ENCODE measurements at places on chromosomes 13 and 19. TPM values are rescaled to one million over a fixed set of nuclear protein-coding genes. Genes with fewer than 3 reads are reported as not detected.

GRCh38 chr13:100890645-100891044 is 216.1 kb upstream of the TMTC4 start:
- no peak for DNase-seq

DNA sequence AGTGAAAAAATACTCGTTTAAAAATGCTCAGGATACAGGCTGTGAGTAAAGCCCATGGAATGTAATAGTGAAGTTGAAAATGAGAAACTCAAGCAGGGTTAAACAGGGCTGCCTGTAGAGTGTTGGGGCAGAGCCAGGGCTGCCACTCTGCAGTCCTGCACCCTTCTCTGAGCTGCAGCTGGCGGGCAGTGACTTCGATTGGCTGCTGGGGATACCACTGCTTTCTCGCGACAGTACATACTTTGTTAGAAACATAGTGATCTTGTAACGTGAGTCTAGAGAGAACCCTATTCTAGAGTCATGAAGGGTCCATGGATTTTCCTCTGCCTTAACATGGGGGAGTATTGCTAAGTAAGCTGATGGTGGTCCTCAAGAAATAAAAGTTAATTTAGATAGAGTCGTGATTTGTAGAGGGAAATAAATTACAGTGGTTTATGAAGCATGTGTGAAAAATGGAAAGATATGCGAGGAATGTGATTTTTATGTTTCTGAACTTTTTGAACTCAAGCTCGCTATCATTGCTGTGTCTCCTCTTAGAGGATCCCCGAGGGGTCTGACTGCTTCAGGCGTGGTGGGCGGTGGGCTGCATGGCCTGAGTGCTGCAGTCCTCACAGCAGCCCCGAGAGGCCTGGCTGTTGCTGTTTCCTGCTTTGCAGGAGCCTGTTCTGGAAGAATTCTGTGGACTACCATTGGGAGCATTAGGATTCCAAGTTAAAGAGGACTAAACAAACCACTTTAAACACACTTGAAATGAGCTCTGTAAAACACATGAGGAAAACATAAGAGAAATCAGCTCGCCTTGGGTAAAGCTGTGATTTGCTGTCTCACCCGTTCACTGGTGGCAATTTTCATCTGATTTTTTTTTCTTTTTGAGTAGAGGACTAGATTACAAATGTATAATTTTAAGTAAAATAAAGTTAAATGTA is 95.7 kb downstream of the ARHGEF7 start:
- DNase-seq = no peak

GRCh38 chr19:46659151-46660007 is 1.6 kb downstream of the DACT3 start:
- DNase-seq = no peak

GRCh38 chr19:29384656-29385055 is 141.1 kb upstream of the VSTM2B start:
- DNase-seq = no peak

DNA sequence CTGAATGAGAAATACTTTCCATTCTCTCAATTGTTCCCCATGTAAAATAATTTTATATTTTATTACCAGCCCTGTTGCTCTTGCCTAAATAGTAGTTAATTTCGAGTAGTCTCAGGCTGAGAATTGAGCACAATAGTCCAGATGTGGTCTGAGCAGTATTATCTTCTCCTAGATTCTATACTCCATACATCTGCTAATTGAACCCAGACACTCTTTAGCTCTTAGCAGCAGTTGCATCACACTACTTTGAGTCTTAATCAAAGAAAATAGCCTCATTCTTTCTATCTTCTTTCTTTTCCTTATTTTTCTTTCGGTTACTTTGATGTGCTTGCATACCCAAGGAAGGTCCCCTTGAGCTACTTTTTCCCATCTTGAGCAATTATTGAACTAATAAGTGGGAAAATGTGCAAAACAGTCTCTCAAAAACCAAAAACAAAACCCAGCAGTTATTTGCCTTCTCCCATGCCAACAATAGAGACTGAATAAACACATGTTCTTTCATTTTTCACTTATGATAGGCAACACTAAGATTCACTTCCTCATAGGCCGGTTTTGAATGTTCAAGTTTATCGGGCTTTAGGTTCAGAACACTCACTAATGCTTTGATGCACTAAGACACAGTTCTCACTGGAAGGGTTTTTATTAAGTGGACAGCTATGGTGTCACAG is 204.5 kb downstream of the POU4F1 start:
- DNase-seq = no peak

DNA sequence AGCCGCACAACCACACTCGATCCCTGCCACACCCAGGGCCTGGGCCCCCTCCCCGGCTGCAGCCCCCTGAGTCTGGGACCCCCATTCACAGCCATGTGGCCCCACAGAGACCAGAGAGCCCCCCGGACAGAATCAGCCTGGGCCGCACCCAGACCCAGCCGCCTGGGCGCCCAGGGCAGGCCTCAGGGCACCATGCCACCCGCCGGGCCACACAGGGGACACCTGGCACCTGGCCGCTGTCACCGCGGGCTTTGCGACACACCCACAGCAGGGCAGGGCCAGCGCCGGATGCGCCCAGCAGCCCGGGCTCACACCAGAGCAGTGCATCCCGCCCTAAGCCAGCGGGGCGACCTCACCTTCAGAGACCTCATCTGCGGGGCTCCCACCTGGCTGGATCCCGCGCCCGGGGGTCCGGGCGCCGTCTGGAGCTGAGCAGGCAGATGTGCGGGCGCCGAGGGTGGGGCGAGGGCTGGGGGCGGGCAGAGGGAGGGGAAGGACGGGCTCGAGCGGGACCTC is 443 bp downstream of the TBXA2R start:
- DNase-seq = no peak

DNA sequence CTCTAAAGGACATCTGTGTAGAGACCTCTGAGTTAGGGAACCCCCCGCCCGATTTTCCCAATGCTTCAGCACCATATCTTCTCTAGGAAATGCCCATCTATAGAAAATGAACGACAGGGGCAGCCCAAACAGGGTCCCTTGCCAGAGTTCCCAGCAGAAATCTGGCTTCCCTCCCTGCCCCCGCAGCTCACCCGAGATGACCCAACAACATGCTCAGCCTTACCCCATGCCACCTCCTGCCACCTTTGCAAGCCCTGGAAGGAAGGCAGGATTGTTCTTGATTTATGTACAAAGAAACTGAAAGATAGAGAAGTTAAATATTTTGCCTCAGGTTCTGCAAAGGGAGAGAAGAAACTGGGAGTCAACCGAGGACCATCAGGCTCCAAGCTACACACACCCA is 105.6 kb upstream of the UQCRFS1 start:
- DNase-seq = no peak

GRCh38 chr19:56896095-56896494 is 55.6 kb upstream of the PEG3 start:
- no peak for DNase-seq

- DNase-seq = no peak
Measured at GRCh38 chr13:86563308-86563707, 764.1 kb upstream of the SLITRK6 start.

GRCh38 chr13:21691928-21692327 is 21.1 kb downstream of the FGF9 start:
- DNase-seq = no peak

- DNase-seq = no peak
Measured at GRCh38 chr13:71714802-71715375, 152.1 kb downstream of the DACH1 start.

GRCh38 chr13:83752141-83752540 is 130.1 kb downstream of the SLITRK1 start:
- DNase-seq = no peak

DNA sequence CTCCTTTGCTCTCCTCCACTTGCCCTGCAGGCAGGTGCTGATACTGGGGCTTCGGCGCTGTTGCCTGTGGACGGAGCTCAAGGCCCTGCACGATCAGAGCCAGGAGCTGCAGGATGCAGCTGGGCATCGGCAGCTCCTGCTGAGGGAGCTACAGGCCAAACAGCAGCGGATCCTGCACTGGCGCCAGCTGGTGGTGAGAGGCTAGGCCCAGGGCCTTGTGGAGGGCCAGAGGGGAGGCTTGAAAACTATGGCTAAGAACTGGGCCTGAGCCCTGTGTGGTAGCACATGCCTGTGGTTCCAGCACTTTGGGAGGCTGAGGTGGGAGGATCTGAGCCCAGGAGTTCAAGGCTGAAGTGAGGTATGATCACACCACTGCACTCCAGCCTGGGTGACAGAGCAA is 6.3 kb downstream of the HAUS5 start:
- DNase-seq = no peak

- no peak for DNase-seq
Measured at GRCh38 chr19:32671883-32672593, 2.9 kb downstream of the ANKRD27 start.

DNA sequence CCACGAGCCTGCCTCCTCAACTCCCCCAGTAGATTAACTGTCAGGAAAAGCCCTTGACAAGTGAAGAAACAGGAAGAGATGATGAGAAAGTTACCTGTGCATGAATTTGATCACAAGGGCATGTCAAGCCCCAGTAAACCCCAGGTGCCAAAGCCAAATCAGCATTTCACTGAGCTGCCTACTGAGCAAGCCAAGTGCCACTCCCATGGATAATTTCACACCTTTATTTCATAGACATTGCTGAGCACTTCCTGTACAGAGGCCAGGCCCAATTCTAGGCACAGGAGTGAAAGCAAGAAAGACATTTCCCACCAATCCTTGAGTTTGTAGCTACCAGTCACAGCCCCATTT is 2.4 kb downstream of the GADD45GIP1 start:
- DNase-seq = no peak

DNA sequence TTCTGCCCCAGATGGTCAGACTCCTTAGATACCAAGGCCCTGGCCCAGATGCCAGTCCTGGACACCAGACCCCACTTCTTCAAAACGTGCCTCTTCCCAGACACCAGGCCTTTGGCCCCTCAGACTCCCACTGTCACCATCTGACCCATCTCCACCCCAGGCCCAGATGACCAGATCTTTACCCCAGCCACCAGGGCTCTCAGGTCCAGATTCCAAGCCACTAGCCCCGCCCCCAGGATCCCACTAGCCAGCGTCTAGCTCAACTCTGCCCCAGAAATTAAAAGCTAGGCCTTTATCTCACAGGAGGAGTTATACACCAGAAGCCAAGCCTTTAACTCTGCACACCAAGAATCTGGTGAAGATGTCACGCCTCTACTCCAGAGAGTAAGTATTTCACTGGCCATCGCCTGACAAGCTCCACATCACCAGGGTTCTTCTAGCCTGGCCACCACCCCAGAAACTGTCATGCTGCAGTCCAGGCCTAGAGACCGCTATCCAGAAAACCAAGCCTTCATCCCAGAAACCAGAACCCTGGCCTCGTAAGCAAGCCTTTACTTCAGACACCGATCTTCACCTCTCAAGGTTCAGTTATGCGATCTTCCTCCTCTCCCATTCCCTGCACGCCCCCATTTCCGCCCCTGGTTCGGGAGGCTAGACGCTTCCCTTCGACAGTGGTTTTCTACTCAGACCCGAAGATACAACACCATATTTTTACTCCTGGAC is 595 bp downstream of the XAB2 start:
- DNase-seq = no peak

DNA sequence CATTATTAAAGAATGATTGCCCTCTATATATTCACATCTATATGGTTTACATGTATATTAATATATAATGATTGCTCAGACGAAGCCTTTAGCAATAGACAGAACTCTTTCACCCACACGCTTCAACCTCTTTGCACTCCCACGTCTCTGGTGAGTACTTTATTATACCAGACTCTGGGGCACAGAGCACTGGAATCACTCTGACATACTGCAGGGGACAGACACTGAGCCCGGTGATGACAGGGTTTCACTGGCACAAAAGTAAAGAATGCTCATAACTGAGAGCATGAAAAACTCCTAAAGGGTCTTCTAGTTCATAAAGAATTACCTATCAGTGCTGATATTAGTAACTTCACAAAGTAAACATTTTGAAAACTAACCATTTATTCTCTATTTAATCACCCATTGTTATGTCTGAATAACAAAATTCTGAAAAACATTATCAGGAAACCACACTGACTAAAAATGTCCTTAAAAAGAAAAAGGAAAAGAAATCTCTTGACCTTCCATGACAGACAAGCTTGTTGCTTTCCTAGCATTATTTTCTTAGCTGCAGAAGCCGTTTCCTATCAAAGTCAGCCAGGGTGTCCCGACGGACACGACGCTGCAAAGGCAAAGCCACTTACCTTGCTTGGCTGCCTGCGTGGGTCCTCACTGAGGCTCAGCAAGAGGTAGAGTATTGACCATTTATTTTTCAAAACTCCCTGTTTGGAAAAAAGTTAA is 29.1 kb downstream of the TUBGCP3 start:
- no peak for DNase-seq

DNA sequence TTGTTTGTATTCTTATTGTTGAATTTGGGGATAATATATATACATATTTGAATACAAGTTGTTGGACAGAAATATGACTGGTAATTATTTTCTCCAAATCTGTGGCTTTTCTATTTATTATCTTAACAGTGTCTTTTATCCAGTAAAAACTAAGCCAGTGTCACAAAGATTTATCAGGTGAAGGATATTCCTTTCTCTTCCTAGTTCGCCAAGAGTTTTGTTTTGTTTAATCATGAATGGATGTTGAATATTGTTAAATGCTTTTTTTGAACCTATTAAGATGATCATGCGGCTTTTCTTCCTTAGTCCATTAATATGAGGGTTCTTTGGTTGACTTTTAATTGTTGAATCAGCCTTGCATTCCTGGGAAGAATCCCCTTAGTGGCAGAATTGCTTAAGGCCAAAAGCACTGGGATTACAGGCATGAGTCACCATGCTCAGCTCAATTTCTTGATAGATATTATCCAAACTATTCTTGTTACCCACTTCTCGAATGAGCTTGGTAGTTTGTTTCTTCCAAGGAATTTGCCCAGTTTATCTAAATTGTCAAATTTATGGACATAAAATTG is 53.3 kb downstream of the TEX26 start:
- no peak for DNase-seq

DNA sequence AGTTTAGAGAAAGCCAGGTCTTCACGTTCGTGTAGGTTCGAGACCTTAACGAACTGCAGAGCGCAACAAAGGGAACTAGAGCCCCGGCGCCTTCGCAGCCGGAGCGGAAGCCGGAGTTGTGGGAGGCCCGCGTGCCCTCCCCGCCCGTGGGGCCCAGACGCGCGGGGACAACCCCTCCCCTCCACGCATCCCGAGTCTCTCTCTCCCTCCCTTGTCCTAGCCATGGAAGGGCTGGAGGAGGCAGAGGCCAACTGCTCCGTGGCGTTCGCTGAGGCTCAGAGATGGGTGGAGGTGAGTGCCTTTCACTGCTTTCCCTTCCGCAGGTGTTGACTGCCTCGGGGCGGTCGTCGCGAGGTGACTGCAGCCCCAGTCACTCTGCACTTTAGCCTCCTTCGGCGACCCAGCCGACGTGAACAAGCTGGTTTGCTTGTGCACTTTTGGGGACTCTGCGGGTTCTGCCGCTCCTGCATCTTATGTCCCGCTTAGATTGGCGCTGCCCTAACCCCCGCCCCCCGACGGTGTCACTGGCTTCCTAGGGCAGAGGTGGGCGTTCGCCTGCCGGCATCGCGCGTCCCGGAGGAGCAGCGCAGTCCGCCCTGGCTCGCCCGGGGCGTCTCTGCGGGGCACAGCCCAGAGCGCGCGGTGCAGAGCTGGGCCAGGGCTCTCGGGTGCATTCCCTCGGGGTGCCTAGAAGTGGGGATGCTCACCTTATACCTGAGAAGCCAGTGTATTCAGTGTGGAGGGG is 478 bp downstream of the LMO7 start:
- DNase-seq = no peak

GRCh38 chr19:49601482-49602038 is 10.6 kb downstream of the PRR12 start:
- DNase-seq = no peak

The ZNF441 gene
- 16.5 TPM for total RNA-seq

The C19orf67 gene
- total RNA-seq = not detected

The CPAMD8 gene
- total RNA-seq = 27.3 TPM

The LSR gene
- 9.3 TPM for total RNA-seq

The HRC gene
- 6.5 TPM for total RNA-seq

The HCST gene
- total RNA-seq = 4.5 TPM

The HPN gene
- 5.4 TPM for total RNA-seq

The ZNF264 gene
- 65.4 TPM for total RNA-seq

The URAD gene
- total RNA-seq = not detected

The ACP5 gene
- total RNA-seq = 1.6 TPM

Measured in thoracic aorta (tissue), 2 donors.